ENCODE measurements at places on chromosomes 11 and 22. TPM values are rescaled to one million over a fixed set of nuclear protein-coding genes. Genes with fewer than 3 reads are reported as not detected.
A peak's percentile ranks its signal among the peaks of the same experiment; 100 is the strongest.

GRCh38 chr11:81913793-81914192 is 819.9 kb downstream of the FAM181B start:
- DNase-seq: no peak

DNA sequence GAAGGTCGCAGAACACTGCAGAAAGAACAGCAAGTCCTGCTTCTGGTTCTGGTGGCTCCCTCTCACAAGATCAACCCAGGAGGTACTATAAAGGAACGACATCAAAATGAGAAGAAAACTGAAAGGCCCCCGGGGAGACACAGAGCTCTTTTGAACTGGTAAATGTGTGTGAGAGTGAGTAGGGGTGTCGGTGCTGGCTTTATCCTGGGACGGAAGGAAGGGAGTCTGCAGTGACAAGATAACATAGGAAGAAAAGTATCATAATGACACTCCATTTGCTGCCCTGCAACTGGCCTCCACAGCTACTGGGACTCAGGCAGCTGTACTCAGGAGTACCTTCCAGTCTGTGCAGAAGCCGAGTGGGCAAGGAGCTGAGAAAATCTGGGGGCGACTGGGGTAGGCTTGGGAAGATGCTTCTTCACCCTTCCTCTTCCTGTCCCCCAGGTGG is 60.9 kb downstream of the ENTHD1 start:
- DNase-seq: no peak

GRCh38 chr11:108224366-108224765 is 1.5 kb downstream of the ATM start:
- DNase-seq: no peak

DNA sequence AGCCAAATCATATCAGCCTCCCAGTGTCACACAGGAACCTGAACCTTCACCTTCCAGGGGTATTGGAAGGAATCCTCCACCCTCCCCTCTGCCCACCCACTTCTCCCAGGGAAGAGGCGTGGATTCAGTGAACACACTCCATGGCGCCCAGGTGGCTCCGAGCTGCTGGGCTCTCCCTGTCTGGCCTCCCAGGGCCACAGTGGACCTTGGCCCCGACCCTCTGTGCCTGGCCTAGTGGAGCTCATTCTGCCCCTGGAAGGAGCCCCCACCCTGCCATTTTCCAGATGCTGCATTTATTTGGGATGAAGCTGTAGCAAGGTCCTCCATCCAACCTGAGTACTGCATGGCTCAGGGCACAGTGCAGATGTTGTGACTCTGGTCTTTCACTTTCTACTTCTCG is 1340.1 kb downstream of the TBC1D22A start:
- DNase-seq: peak; percentile 49

GRCh38 chr22:47435204-47435487 is 672.7 kb downstream of the TBC1D22A start:
- DNase-seq: peak; percentile 64

The CLNS1A gene
- 67.0 TPM for total RNA-seq

Measured in vagina (tissue), 2 donors.